ENCODE measurements at places on chromosomes 1 and 21.

- no peak for DNase-seq
Measured at GRCh38 chr1:160453443-160453842, 53.1 kb downstream of the VANGL2 start.

DNA sequence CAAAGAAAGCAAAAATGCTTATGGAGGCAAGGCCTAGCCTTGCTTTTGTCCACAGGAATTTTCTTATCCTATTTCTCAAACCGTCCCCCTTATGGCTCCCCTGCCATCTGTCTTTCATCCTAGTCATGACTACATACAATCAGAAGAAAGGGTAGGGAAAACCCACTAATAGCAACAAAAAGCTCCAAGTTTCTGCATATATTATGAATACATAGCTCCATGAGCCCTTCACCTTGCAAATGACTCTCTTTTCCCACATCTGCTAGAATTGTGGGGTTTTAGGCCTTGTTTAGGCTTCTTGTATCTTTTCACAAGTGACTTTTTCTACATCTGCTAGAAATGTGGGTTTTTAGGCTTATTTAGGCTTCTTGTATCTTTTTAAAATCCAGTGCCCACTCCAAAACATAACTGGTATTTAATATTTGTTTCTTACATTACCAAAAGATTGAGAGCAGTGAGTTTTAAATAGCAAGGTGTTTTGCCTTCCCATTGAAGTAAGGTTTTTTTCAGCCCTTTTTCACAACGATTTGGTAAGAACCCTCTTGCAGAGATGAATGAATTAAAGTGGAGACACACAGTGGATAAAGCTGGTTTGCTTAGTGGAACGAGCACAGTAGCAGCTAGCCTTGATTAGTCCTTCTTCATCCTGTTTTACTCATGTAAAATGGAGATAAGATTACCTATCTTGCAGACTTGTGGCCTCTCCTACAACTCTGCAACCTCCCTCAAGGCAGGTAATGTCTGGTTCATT, 4.4 kb downstream of the GADD45A start:
- no peak for DNase-seq

DNA sequence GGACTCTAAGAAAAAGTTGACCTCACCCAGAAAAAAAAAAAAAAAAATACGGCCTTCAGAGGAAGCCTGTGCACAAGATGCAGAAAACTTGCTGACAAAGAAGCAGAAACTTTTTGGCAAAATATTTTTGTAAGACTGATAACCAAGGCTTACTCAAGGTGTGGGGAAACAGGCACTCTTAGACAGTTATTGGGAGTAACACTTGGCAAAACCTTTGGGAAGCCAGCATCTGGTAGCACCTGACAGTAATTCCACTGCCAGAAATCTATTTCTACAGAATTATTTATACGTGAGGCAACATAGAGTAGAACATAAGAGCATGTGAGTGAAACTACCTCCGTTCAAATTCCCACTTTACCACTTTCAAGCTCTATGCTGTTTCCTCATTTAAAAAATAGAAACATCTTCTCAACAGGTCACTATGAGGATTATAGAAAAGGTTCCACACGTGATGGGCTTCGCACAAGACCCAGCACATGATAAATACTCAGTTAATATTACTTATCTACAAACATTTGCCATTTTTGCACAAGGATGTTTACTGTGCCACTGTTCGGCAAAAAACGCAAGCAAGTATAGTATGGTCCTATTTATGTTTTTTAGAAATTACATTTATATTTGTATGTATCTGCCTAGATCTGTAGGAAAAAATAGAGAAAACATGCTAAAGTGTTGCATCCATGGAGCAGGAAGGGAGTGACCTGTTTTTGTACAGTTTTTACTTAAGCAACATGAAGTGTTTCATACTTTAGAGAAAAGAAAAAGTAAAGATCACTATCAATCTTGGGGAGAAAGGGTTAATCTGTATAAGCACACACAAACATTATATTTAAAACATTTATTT, 22.2 kb downstream of the MRPL39 start:
- DNase-seq: no peak

DNA sequence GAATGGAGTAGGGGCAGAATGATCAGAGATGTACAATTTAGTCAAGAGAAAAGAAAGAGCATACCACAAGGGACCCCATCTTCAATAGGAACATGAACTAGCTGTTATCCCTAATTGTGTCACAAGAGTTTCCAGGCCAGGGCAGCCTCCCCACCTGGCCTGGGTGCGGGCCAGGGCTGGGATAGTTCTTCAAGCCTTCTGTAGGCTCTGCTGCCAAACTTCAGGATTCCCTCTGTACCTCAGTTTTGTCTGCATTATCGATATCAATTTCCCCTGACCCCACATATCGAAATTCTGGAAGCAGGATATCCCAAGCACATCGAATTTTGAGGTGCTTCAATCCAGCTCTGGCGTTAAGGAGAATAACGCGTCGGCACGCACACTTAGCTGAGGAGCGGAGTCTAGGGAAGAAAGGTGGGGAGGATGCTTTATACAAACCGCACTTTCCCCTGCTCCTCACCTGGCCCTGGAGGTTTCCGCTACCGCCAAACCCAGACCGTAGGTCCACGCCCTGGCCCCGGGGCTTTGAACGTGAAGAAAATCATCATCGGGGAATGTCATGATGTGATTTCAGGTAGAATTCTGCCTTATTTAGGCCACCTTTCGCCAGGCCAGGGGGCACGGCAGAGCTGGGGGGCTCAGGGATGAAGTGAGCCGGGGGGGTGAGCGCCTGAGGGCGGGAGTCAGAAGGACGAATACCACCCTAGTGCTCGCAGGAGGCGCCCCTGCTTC, 7.4 kb downstream of the HLX start:
- no peak for DNase-seq

DNA sequence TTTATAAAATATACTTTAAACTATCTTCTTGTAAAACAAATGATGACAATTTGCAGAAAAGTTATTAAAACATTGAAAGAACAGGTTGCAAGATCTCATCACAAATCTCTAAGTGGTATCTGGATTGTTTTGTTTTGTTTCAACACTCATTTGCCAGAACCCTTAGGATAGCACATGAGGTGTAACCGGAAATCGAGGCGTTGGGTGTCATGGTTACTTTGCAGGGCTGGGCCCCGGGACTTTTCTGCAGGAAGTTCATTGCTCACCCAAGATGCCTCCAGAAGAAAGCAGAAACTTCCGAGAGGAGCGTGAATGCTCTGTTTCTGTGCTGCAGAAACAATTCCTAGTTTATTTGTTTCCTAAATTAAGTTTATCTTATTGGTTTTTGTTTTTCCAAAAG, 2.5 kb downstream of the DISC1 start:
- DNase-seq: no peak

DNA sequence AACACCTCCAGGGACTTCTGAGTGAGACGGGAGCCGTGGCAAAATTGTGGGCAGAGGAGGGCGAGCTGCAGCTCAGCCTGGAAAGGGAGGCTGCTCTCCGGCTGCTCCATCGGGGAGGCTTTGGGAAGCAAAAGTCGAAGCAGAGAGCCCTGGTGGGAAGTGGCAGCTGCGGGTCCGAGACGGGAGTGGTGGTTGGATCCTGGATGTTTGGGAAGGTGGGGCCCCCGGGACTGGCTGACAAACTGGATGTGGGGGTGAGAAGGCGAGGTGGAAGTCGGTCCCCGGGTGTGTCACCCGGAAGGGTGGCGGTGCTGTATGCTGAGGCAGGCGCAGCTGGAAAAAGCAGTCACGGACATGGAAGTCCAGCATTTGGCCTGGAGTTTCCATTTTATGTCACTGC, 52.1 kb downstream of the KCNAB2 start:
- no peak for DNase-seq

DNA sequence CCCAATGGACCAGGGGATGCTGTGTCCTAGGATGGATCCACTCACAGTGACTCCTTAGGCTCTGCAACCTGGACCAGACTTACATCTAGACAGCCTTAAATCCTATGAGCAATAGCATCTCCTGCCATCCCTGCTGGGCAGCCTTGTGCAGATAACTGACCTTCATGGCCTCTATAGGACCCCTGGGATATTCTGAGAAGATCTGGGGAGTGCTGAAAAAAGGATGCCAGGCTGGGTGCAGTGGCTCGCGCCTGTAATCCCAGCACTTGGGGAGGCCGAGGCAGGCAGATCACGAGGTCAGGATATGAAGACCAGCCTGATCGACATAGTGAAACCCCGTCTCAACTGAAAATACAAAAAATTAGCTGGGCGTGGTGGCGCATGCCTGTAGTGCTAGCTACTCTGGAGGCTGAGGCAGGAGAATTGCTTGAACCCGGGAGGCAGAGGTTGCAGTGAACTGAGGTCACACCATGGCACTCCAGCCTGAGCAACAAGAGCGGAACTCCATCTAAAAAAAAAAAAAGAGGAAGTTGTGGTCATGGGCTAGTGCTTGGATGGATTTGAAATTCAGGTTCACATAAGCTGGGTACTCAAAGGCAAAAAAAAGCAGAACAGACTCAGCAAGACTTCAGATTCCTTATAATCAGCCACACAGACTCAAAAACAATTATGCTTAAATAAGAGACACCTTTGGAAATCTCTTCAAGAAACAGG, 10.9 kb upstream of the SH2D1B start:
- no peak for DNase-seq

DNA sequence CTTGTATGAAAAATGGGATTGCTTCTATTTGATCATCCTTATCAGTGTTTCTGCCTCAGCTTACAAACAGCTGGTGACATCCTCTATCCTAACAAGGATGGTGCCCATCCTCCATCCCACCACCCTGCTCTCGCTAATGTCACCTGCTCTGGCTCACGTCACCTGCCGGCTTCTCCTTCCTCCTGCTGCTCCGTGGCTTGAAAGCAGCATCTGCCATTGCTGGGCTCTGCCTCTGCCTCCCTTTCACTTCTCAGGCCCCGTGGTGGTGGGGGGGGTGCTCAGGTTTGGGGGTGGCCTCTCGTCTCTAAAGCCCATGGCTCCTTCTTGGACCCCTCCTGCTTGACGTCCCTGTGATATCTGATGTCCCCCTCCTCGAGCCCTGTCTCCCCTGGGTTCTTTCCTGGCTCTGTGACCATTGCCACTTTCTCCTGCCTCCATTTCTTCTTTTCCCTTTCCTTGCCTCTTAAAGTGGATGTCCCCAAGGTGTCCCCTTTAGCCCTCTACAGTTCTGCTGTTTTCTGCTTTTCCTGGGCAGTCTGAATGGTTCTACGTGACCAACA, 135.5 kb upstream of the ERRFI1 start:
- DNase-seq: peak; percentile 54

- DNase-seq: no peak
Measured at GRCh38 chr1:236072001-236072400, 7.1 kb upstream of the NID1 start.

DNA sequence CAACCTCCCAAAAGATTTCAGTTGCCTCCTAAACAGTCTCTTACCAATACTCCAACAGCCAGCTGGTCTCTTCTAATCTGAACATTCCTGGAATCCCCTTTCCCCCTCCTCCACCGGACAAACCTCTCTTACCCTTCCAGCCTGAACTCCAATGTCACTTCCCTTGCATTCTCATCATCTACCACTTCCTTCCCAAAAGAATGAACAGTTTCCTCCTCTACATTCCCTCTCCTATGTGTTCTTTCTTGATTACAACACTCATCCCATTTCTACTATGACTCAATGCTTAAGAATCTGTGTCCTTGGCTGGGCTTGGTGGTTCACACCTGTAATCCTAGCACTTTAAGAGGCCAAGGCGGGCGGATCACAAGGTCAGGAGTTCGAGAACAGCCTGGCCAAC, 417.1 kb downstream of the SETD4 start:
- no peak for DNase-seq

DNA sequence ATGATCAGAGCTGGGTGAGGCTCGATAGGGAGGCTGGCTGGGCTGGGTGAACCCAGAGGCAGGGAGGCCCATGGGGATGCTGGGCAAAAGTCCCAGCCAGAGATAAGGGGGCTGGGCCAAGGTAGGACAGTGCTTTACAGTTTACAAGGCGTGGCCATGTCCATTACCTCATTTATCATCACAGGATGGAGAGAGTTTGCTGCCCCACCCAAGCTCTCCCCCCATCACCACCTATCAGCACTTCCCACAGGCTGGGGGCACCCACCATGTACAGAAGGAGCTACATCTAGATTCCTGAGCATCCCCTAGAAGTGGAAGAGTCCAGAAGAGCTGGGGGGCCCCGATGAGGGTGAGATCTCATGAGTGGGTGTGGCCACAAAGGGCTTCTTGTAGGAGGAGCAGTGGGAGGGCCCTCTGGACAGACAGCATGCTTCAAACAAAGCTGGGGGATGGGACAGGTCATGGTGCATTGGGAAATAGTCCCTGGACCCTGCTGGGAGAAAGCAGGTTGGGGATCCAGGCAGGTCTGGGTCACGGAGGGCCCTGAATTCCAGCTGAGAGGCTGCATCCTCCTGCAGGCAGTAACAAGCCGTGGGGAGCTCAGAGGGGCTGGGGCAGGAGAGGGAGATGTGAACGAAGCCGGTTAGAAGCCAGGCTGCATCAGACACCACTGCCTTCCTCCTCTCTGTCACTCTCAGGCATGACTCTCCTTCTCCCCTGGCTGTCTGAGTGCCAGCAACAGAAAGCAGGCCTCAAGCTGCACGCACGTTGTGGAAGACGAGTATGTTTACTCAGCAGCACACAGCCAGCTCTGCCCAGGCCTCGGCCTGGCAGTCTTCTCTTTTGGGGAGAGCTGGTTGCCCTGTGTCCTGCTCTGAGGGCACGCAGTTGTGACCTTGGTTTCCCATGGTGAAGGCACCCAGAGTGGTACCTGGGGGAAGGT, 202.3 kb downstream of the HIVEP3 start:
- peak; percentile 16 for DNase-seq

DNA sequence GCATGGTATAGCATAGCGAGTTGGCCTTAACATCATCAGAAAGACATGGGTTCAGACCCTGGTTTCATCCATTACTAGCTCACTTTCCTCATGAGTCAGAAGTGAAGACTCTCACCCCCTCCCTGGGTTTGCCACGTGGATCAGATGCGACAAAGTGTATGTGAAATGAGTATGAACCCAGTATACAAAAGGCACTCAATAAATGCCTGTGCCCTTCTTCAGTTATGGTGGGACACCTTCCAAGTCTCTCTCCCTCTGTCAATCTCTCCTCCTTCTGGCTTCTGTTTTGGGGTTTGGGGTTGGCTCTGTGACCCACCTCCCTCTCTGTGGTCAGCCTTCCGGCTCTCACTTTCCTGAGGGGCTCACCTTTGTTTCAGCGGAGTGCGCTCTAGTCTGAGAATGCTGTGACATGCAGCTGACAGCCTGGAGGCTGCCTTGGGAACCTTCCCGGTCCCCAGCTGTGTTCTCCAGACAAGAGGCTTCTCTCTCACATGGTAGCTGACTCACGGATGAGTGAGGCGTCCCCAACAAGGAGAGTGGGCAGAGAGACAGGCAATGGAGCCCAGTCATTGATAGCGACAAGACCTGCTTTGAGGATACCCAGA, 155.0 kb upstream of the EDN2 start:
- DNase-seq: no peak

Data from SW480 (cell line).